ENCODE measurements at places on chromosomes 13 and 19.

GRCh38 chr13:23810685-23811240 lies 78.4 kb downstream of the MIPEP start:
- DNase-seq: no peak

- DNase-seq: no peak
Observed at GRCh38 chr13:45446181-45446580, 18.6 kb upstream of the COG3 start.

DNA sequence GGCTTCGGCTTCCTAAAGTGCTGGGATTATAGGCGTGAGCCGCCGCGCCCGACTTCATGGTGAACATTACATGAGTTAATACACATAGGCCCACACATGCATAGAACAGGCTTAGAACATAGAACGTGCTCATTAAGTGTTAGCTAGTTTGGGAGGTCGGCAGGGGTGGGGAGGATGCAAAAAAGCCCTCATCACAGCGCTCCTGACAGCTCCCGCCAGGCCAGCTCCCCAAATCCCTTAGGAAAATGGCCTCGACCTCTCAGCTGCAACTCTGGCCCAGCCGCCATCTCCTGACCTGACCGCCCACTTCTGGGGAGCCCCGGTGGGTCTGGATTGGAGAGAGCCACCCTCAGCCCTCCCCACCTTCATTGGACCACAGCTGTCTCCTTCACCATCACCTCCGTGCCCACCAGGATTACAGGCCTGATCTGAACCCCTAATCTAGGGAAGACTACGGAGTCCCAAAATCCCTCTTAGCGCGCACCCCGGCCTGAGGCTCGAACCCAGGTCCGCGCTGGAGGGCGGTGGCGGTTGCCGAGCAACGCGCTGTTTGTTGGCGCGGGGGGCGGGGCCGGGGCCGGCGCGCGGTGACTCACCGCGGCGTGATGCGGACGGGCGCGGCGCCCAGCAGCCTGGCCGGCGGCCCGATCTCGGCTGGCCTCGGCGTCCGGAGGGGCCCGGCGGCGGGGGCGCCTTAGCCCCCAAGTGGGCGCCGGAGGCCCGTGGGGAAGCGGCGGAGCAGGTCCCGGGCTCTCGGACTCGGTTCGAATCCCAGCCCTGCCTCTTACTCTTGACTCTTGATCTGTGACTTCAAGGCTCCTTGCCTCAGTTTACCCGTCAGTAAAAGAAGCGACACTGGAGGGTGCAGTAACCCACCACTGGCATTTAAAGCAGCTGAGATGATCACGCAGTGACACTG lies 26.7 kb upstream of the NANOS3 start:
- no peak for DNase-seq

- peak; percentile 81 for DNase-seq
Observed at GRCh38 chr13:113816946-113817859, 46.7 kb downstream of the GAS6 start.

DNA sequence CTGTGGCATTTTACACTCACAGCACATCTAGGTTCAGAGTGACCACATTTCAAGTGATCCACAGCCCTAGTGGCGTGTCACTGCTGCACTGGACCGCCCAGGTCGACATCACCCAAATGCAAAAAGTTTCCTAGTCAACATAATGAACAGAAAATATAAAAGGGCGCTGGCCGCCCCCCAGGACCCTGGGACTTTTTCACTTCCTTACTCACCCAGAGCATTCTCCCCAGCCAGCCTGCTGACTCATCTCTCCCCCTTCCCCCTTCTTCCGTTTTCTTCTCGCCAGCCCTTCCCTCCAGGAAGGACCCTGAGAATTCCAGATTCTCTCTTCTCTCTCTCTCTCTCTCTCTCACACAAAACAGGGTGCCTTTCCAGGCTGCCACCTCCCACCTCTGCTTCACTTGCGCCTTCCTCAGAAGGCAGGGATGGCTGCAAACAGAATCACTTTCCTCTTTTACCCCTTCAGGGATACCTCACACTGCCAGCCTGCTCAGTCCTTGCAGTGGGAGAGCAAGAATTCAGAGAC lies 21.0 kb upstream of the GRWD1 start:
- DNase-seq: no peak

- peak; percentile 6 for DNase-seq
Observed at GRCh38 chr13:39892721-39893685, 237.5 kb downstream of the COG6 start.

DNA sequence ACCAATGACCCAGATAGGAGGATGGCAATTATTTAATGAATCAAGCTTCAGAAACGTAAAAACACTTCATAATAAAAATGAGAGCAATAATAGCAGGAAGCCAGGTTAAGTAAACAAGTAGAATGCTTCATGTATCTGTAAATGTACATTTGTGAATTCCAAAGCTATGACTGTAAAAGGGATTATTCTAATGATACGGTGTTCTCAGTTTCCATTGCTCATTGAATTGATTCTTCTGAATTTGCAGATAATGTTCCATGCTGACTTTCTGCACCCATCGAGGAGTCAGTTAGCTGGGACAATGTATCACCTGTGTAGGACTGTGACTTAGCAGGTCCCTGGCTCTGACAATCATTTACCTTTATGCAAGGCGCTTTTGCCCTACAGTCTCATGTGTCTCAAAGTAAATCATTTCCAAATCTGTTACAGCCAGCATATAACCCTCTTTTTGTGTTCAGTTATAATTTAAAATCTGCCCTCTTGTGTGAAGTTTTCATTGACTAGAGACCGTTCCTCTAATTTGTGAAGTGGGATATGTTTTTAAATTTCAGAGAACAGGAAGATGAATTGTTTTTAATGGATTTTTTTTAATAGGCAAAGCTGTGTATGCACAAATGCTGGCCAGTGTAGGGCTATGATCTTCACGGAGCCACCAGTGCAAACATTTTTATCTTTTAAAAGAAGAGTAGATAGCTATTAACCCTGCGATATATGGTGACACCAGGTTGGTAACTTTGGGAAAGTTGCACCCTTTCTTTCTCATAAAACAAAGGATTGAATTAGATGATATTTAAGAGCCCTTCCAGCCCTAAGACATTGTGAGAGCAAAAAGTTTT lies 267.1 kb downstream of the KLF5 start:
- DNase-seq: no peak

DNA sequence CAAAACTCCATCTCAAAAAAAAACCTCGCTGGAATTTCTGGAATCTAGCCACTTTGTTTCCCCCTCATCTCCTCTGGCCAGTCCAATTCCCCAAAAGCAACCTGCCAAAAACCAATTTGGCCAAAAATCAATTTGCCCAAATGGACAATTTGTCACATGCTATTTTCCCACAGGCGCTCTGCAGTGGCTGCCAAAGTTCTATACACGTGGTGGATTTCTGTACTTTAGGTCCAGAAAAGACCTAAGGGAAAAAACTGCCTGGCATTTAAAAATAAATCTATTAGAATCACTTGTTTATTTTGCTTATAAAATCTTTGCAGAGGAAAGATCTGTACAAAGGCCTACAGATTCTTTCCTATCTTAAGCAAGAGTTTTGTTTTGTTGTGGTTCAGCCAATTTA lies 79.4 kb downstream of the MAP4K1 start:
- no peak for DNase-seq

GRCh38 chr13:85632526-85633195 lies 166.6 kb downstream of the SLITRK6 start:
- DNase-seq: no peak

- no peak for DNase-seq
Observed at GRCh38 chr19:49579947-49580263, 451 bp downstream of the NOSIP start.

DNA sequence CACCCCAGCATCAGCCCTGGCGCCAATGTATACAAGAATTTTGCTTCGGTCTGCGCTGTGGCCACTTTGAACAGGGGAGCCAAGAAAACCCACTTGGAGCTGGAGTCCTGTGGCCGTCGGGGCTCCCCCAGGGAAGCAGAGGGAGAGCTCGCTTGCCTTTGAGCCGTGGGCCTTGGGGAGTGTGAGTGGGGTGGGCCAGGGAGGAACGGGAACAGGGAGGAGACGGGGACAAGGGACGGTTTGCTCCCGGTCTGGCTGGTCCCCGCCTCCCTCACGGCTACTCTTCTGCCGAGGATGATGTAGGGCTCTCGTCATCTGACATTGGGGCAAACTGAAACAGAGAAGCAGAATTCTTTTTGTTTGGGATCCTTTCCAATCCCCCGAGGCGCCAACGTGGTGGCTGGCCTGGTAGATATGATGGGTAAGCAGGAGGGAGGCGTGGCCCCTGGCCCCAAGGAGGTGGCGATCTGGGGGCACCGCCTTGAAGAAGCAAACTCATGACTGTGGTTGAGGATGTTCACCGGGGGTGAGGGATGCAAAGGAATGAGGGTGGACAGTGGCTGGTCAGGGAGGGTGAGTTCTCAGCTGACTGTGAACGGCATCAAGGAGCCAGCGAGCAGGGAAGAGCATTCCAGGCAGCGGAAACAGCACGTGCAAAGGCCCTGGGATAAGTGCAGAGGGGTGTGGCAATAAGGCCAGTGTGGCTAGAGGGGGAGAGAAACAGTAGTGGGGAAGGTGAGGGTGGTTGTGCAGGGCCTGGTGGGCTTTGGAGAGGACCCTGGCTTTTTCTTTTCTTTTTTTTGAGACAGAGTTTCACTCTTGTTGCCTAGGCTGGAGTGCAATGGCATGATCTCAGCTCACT lies 10.9 kb upstream of the SPC24 start:
- no peak for DNase-seq

DNA sequence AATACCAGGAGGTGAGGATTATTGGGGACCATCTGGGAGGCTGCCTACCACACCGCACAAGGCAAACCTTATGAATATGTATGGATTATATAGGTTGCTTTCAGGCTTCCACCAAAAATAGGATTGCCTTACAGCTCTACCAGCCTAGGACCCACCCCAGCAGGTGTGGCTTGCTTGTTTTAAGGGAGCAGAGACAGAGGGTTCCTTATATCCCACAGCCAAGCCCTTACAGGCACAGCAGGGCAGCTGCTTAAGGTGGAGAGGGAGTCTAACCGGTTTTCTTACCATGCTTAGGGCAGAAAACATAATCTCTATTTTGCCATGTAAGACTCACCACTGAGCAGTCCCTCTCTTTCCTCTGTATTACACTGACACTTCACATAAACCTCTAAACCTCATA lies 16.1 kb upstream of the TTYH1 start:
- no peak for DNase-seq

Measured in activated CD4-positive, alpha-beta T cell treated with anti-CD3 and anti-CD28 coated beads, Interleukin-2, amount 50 U/mL, for 4 hours (primary cell).